ENCODE measurements at places on chromosomes 2 and 18.
A peak's percentile ranks its signal among the peaks of the same experiment; 100 is the strongest.

DNA sequence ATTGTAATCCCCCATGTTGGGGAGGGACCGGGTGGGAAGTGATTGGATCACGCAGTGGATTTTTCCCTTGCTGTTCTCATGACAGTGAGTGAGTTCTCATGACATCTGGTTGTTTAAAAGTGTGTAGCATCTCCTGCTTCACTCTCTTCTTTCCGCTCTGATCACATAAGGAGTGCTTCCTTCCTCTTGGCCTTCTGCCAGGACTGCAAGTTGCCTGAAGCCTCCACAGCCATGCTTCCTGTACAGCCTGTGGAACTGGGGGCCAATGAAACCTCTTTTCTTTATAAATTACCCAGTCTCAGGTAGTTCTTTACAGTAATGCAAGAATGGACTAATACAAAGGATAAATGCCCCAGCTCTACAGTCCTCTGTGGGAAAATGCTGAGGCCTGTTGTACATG lies 437.5 kb upstream of the NXPH2 start:
- DNase-seq: no peak

DNA sequence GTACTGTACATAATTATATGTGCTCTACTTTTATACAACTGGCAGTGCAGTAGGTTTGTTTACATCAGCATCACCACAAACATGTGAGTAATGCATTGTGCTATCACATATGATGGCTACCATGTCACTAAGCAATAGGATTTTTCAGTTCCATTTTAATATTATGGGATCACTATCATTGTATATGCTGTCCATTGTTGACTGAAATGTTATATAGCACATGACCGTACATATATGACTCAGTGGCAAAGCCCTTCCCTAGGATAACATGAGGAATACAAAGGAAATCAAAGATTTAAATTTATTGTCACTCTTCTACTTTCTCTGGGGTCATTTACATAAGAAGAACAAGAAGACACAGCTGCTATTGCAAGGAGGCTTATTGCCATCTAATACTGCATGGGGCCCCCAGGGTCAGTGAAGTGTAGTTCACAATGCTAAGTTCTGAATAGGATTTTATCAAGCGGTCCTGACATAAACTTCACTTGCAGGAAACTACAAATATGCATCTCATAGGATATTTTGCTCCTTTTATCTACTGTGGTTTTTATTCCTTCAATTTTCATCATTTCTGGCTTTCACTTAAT lies 21.8 kb downstream of the PDE1A start:
- no peak for DNase-seq

- no peak for DNase-seq
Observed at GRCh38 chr2:174595891-174596397, 1.7 kb downstream of the WIPF1 start.

DNA sequence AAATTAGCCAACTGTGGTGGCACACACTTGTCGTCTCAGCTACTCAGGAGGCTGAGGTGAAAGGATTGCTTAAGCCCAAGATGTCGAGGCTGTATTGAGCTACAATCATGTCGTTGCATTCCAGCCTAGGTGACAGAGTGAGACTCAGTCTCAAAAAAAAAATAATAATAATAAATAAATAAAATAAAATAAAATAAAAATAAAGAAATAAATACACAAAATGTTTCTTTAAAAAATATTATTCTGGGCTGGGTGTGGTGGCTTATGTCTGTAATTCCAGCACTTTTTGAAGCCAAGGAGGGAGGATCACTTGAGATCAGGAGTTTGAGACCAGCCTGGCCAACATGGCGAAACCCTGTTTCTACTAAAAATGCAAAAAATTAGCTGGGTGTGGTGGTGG lies 272.8 kb downstream of the AGPS start:
- DNase-seq: no peak

GRCh38 chr2:150485871-150486538 lies 1.5 kb downstream of the RND3 start:
- DNase-seq: peak; percentile 75

- peak; percentile 22 for DNase-seq
Observed at GRCh38 chr2:68715353-68716041, 19.1 kb upstream of the ARHGAP25 start.

- DNase-seq: no peak
Observed at GRCh38 chr2:24372033-24372432, 11.7 kb upstream of the ITSN2 start.

DNA sequence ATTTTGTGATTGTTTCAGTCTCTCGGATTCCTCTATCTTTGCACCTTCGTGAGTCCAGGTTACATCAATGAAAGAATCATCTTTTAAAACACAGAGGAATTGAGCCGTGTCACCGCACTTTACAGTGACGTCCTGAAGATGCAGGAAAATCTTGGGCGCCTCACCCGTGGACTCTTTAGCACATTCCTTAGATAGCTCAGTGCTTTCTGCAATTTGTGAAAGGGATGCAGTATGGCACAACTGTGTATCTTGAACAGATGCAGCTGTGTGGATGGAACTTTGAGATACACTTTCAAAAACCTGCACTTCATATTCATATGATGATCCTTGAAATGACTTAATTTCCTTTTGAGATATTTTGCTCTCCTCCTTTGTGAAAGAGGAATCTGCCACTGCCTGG lies 50.9 kb downstream of the TTN start:
- DNase-seq: no peak

- DNase-seq: no peak
Observed at GRCh38 chr18:2348003-2348402, 223.3 kb downstream of the METTL4 start.

DNA sequence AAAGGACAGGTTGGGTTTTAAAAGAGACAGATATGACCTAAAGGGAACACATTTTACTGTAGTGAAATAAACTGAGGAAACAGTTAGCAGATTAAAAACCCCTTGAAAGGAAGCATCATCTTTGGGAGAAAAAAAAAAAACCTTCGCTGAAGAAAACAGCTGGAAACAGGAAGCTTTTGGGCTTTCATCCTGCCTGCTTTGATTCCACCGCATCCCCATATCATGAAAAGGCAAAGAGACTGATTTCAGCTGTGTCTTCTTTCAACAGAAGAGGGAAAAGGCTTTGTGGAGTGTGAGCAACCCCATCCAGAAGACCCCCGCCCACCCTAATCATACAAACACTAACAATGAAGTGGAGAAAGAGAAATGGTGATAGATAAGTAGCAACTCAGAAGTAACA lies 86.4 kb downstream of the TCF4 start:
- no peak for DNase-seq

DNA sequence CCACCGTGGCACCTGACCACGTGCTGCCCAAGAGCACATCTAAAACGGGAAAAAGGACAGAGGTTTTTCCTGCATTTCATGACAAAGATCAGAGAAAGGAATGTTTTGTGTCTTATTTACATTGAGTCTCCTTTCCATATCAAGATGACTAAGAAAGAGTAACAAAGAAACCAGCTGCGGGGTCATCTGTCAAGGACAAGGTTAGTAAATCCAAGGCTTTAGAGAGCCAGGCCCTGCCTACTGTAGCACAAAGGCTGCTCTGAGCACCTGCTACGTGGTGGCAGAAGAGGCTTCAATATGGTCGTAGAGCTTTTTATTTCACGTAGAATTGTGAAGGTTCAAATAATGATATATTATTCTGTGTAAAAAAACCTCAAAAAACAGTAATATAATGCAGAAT lies 51.0 kb downstream of the PRELID3A start:
- no peak for DNase-seq
